LoVo (cell line): ENCODE measurements at places on chromosomes 12 and 14.

DNA sequence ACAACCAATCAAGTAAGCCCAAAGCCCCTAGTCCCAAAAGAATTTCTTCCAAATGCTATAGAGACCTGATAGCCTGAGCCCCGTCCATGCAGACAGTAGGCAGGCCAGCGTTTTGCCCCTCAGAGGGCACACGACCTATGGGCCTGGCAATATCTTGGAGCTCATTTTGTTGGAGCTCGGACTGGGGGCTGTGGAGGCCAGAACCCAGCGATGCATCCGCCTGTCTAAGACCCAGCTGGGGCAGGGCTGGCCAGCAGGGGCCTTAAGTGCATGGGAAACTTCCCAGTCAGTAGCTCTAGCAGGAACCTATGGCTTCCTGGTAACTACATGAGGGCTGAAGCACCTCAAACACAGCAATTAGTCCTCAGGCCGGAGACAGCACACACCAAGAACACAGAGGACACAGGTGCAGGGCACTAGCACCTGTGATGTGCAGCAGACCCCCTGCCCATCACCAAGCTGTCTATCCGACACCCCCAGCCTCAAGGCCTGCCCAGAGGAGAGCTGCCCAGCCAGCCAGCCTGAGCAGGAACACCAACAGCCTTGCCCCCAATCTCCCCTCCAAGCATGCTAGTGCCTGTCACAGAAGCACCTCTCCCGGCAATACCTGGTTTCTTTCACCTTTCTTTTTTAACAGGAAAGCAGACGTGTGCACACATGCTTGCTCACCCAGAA is 50.8 kb downstream of the ARL6IP4 start:
- no peak for DNase-seq

DNA sequence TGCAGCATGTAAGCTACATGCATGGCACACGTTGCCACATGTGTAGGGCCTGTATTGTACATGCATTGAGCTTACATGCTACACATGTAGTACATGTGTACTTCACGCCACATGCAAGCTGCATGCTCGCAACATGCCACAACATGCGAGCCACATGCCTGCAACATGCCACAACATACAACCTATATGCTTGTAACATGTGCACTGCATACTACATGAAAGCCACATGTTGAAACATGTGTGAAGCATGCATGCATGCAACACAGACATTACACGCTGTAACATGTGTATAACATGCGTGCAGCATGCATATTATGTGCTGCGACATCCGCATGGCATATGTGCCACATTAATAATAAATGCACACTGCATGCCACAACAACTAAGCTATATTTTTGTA is 9.1 kb upstream of the TMTC1 start:
- DNase-seq, result no peak

DNA sequence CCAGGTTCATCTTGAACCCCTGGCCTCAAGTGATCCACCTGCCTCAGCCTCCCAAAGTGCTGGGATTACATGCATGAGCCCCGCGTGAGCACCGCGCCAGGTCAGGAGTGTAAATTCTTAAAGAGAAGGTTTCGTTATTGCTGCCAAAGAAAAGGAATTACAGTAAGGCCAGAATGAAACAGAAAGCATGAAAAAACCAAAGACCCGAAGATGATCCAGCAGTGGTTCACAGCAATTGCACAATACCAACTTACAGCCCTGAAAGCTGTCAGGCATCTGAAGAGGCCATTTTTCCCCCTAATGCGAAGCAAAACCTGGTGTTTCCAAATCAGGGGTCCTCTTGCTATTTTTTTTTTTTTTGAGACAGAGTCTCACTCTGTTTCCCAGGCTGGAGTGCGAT is 10.3 kb downstream of the RBM23 start:
- no peak for DNase-seq

DNA sequence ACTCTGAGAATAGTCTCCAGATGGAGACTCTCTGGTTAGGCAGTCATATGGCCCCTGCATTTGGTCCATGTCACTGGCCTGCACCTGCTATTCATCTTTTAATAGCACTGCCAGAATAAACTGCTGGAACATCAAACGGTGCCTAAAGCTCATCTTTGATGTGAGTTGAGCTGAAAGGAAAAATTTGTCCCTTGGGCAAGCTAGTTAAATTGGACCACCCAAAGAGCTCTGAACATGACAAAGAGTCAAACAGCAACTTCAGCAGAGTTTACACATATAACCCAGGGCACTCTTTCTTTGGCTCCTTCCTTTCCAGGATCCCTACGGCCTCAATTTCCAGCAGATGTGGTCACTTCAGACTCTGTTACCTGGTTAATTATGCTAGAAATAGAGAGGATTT is 269.9 kb downstream of the RPL10L start:
- no peak for DNase-seq
